Muscle of back (tissue), 13 donors: ENCODE measurements at places on chromosomes 7 and 10. TPM values are rescaled to one million over a fixed set of nuclear protein-coding genes. Genes with fewer than 3 reads are reported as not detected.

DNA sequence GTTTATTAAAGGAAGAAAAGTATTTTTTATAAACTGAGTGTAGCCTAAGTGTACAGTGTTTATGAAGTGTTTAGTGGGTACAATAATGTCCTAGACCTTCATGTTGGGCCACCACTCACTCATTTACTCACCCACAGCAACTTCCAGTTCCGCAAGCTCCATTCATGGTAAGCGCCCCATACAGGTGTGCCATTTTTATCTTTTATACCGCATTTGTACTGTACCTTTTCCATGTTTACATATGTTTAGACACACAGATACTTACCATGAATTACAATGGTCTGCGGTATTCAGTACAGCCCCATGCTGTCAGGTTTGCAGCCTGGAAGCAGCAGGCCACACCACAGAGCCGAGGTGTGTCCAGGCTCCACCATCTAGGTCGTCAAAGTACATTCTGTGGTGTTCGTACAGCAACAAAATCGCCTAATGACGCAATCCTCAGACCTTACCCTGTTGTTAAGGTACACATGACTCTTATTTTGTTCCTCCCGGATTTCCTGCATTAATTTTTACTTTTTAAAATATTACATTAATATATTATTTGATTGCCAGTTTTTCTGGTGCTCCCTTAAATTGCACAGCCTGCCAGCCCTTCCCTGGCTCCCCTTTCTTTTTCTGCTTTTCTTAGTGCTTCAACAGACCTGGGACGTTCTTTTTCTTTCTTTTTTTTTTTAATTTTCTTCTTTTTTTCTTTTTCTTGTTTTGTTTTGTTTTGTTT is 881 bp upstream of the SSBP1 start:
- DNase-seq, result no peak

GRCh38 chr7:150992833-150993302 is 2.1 kb downstream of the NOS3 start:
- peak; percentile 64 for DNase-seq

DNA sequence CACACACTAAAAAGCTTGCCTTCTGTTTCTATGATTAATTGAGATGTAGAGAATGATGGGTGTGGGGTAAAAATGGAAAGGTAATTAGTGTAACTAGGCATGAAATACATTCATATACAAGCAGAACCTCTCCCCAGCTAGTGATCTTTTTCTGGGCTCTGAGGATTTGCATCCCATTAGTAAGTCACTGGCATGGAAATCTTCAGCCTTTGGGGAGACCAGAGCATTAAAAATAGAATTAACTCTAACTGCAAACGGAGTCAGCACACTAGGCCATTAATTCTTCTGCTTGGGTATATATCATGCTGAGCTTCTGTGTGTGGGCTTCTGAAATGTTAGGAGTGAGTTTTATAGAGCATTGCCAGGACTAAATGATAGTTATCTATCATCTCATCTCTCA is 128.9 kb downstream of the HDAC9 start:
- DNase-seq, result no peak

- no peak for DNase-seq
Observed at GRCh38 chr7:26188206-26188956, 12.2 kb downstream of the HNRNPA2B1 start.

DNA sequence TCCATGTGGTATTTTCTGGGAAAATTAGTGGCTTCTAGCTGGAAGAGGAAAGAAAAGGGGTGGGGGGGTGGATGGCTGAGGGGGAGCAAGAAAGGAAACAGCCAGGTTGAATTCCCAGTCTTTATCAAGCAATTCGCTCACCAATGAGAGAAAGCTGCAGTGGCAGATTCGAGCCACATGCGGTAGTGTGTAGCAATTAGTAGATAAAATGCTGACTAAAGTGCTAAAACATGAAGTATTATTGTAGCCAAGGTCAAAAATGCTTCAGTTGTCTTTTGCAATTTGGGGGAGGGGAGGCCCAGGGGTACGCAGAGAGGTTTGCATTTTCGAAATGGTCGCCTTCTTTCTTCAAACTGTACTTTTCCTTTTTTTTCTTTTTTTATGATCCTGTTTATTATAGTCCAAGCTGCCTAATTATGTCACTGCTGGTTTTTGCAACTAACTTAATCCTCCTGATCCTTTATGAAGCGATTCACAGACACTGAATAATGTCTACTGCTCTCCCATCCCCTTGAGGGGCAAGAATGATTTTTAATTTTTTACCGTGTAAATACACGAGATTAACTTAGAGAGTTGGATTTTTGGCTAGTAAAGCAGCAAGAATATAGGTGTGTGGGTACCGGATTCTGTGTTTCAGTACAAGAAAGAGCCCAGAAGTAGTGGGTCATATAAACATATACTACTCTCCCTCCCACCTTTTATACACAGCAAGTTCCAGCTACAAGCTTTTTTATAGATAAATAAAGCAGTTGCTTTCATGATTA is 3.6 kb upstream of the ARID5B start:
- no peak for DNase-seq

- DNase-seq, result no peak
Observed at GRCh38 chr7:66697449-66698438, 42.8 kb upstream of the RABGEF1 start.

- peak; percentile 70 for DNase-seq
Observed at GRCh38 chr10:30645340-30645827, 15.8 kb upstream of the LYZL2 start.

- no peak for DNase-seq
Observed at GRCh38 chr7:150567871-150568301, 696 bp downstream of the GIMAP4 start.

- DNase-seq, result no peak
Observed at GRCh38 chr7:24038993-24039392, 245.0 kb upstream of the NPY start.

DNA sequence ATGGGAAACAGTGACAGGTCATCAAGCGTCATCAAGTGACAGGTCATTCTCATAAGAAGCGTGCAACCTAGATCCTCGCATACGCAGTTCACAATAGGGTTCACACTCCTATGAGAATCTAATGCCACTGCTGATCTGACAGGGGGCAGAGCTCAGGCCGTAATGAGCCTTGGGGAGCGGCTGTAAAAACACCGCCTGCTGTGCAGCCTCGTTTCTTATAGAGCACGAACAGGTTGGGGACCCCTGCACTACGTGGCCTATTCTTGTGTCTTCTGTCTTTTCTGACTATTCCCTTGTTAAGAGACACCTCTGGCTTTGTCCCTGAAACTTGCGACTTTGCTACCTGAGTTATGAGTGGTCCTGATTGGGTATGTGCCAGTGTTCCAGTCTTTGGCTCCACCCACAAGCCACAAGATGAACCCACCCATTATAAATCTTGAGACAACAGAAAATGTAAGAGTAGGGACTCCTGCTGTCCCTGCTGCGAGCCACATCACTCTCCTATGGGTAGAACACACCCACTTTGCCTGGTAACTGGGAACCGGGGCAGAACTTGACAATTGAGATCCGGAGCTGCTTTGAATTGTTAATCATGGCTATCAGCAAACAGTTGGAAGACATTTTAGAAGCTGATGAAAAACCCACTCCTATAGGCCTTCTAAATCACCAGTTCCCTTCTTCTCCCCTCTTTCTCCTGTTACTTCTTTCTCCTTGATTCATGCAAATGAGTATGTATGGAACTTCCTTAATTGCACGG is 55.8 kb upstream of the EXOC4 start:
- no peak for DNase-seq

GRCh38 chr7:129865093-129865924 is 87.5 kb downstream of the UBE2H start:
- no peak for DNase-seq

- no peak for DNase-seq
Observed at GRCh38 chr10:62054830-62055229, 153.3 kb downstream of the ARID5B start.

- no peak for DNase-seq
Observed at GRCh38 chr10:49120911-49121310, 5.6 kb upstream of the VSTM4 start.

- DNase-seq, result no peak
Observed at GRCh38 chr7:130971297-130971696, 237.3 kb upstream of the KLF14 start.

DNA sequence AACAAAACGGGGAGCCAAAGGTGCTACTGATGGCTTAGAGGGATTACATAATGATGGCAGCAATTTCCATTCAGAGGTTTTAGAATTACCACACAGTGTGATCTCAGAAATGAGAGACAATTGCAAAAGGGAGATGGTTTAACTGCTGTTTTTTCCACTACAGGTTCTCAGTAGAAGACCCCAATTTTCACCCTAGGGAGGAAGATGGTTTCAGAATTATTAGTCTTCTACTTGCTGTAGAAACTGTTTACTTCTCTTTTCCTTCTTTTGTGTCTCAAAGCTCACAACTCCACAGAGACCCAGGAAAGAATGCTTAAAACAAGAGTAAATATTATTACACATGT is 226.5 kb downstream of the INHBA start:
- no peak for DNase-seq

DNA sequence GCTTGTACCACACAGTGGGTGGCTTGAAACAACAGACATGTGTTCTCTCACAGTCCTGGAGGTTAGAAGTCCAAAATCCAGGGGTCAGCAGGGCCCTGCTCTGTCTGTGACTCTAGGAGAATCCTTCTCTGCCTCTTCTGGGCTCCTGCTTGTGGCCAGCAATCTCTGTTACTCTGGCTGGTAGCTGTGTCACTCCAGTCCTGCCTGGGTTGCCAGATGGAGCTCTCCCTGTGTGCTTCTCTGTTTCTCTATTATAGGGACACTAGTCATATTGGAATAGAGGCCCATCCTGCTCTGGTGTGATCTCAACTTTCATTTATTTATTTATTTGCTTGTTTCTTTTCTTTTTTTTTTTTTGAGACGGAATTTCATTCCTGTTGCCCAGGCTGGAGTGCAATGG is 276.6 kb upstream of the GALNT17 start:
- no peak for DNase-seq

DNA sequence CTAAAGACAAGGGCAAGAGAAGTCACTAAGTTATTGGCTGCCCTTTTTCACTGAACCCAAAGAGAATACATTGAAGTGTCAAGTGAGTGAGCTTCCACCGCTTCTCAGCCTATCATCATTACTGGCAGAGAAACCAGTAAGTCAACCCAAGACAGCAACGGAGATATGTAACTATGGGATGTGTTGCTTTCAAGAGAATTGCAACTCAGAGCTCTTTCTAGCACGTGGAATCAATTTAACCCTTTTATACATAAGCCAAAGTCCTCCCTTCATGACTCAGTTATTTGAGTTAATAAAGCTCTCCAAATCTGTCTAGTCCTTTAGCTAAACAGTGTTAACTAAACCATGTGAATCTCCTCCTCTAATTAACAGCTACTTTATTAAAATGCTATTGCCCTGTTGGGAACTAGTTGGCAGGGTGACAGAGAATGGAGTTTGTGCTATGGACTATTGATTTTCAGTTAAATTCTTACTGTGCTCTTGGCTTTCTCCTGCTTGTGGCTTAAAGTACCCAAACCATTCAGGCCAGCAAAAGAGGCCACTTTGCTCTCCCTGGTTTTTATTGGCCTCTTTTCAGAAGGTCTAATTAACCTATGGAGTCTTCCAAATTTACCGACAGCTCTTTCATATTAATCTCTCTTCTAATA is 287.7 kb downstream of the NRG3 start:
- no peak for DNase-seq

- no peak for DNase-seq
Observed at GRCh38 chr10:10475812-10476211, 541.9 kb upstream of the CELF2 start.

DNA sequence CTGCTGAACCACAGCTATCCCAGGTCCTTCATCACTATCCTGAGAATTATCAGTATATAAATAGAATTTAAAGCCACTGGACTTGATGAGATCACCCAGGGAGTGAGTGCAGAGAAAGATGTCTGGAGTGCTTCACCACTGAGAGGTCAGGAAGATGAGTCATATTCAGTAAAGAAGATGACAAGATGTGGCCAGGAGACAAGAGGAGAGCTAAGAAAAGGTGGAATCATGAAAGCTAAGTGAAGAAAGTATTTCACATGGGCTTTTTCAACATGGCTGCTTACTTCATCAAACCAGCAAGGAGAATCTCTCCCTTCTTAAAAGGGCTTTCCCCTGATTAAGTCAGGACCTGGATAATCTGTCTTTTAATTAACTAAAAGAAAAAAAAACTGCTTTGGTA is 9.1 kb upstream of the PRKAR2B start:
- no peak for DNase-seq

DNA sequence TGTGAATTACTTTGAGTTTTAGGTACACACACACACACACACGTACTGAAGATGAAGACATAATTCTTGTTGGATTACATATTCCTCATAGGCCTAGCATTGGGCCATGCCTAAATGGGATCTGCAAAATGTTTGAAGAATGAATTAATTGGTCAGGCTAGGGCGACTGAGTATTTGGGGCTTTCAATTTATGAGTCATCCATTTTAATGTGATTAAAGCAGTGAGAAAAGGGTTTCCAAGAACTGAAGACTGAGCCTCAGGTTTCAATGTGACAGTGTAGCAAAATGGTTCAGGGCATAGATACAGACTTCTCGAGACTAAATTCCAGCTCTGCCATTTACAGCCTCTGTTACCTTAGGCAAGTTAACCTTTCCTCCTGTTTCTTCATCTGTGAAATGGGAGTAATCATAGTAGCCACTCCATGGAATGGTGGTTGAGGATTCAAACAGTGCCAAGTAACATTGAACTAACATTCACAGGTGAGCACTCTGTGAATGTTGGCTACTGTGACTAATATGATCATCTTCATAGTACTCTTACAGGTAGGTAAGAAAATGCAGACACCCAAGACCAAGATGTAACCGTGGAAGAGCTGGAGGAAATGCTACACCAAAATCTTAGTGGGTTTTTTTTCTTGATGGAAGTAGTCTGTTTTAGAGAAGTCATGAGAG is 7.6 kb downstream of the BPGM start:
- no peak for DNase-seq

DNA sequence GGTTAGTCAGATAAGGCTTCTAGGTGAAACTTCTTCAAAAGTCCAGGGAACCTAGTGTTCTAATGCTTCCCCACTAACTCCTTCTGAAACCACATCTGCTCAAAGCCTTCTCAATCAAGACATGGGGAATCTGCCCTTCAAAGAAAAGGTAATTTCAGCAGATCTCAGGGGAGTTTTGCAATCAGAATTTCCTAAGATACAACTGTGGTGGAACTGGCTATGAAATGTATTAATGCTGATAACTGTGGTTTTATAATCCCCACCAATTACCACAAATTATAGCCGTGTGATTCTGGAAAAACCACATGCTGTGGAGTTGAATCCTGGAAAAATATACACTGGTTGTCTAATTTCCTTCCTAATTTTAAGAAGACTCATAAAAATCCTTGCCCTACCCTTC is 233.8 kb downstream of the SORCS1 start:
- DNase-seq, result no peak

Gene KIAA1217
- 25.1 TPM for polyA plus RNA-seq

Gene CEP55
- polyA plus RNA-seq, result 7.1 TPM

Gene TMEM168
- polyA plus RNA-seq, result 25.4 TPM

Gene VWC2
- polyA plus RNA-seq, result 0.12 TPM

Gene GHRHR
- 1.5 TPM for polyA plus RNA-seq

Gene COL13A1
- 5.0 TPM for polyA plus RNA-seq

Gene CTTNBP2
- 1.7 TPM for polyA plus RNA-seq

Gene ZNF273
- 5.2 TPM for polyA plus RNA-seq

Gene GPER1
- 8.9 TPM for polyA plus RNA-seq
